ENCODE measurements at places on chromosomes 5 and 9. TPM values are rescaled to one million over a fixed set of nuclear protein-coding genes. Genes with fewer than 3 reads are reported as not detected.

The ENC1 gene
- polyA plus RNA-seq = 14.5 TPM

The MYMK gene
- not detected for polyA plus RNA-seq

The HCN1 gene
- not detected for polyA plus RNA-seq

GRCh38 chr5:154243736-154244135 lies 53.2 kb downstream of the GALNT10 start:
- DNase-seq = no peak

GRCh38 chr5:125683669-125684068 lies 739.5 kb upstream of the GRAMD2B start:
- DNase-seq = no peak

GRCh38 chr5:143525176-143525575 lies 121.7 kb upstream of the NR3C1 start:
- DNase-seq = no peak

DNA sequence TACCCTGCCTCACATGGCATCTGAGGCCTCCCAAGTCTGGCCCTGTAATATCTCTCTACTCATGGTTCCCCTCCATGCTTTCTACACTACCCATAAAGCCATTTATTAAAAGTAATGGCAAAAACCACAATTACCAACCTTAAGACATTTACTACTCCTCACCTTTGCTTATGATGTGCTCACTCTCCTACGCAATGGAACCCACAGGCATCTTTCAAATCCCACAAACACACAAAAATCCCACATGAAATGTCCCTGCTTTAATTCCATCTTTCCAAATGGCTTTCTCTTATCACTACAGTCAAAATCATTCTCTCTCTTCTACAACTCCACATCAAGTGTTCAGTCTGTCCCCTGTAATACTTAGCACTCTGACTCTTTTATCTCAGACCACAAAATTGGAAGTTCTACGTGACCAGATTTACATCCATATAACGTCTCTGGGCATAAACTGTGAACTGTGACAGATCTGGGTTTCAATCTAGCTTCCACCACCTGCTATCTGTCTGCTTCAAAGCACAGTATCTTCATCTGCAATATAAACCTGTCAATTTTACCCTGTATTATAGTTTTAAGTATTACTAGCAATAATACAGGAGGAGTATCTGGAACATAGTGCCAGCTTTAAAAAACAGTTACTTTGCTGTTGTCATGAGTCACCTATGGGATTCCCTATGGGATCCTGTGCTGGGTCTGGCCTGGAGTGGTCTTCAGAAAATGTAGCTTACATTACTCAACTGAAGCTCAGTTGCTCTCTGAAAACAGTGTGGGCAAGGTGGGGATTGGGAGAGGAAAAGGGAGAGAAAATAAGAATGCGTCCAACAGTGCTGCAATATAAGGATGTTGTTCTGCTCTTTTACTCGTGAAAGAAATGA lies 137.1 kb upstream of the TRIM32 start:
- no peak for DNase-seq

- DNase-seq = no peak
These were observed 38.4 kb downstream of the RASGRF2 start for GRCh38 chr5:80998590-80998979.

DNA sequence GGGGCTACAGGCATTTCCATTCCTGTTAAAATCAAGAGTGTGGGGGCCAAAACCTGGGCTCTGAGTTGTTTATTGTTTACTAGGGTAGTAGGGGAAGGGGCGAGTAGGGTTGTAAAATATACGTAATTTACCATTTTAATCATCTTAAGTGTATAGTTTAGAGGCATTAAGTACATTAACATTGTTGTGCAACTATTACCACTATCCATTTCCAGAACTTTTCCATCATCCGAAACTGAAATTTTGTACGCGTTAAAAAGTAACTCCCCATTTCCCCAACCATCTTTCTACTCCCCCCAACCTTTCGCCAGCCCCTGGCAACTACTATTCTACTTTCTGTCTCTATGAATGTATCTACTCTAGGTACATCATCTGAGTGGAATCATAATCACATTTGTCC lies 3.6 kb upstream of the FOXD1 start:
- no peak for DNase-seq

DNA sequence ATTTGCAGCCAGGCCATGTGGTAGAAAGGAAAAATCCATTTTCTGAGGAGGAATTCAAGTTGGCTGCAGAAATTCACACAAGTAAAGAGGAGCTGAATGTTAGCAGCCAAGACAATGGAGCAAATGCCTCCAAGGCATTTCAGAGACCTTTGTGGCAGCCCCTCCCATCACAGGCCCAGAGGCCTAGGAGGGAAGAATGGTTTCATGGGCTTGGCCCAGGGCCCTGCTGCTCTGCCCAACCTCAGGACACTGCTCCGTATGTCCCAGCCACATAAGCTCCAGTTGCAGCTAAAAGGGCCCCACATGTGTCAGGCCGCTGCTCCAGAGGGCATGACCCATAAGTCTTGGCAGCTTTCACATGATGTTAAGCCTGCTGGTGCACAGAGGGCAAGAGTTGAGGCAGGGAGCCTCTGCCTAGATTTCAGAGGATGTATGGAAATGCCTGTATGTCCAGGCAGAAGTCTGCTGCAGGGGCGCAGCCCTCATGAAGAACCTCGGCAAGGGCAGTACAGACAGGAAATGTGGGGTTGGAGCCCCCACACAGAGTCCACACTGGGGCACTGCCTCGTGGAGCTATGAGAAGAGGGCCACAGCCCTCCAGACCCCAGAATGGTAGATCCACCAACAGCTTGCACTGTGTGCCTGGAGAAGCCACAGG lies 144.2 kb upstream of the EPB41L4A start:
- DNase-seq = no peak

DNA sequence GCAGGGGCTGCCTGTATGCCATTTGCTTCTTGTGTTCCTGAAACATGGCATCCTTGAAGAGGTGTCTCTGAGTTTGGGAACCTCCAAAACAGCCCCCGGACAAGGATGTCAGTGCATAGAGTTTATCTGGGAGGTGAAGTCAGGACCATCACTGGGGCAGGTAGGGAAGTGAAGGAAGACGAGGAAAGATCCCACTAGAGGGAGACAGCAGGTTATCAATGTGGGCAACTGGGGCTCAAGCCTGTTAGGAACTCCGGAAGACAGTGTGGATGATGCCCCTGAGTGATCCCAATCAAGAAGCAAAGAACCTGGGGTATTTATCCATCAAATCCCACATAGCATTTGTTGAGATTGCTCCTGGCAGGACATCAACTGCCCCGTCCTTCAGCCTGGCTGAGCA lies 233.1 kb downstream of the AGTPBP1 start:
- no peak for DNase-seq
